ENCODE measurements at places on chromosomes 6 and 20. TPM values are rescaled to one million over a fixed set of nuclear protein-coding genes. Genes with fewer than 3 reads are reported as not detected.

The TRMT11 gene
- total RNA-seq = 18.2 TPM

DNA sequence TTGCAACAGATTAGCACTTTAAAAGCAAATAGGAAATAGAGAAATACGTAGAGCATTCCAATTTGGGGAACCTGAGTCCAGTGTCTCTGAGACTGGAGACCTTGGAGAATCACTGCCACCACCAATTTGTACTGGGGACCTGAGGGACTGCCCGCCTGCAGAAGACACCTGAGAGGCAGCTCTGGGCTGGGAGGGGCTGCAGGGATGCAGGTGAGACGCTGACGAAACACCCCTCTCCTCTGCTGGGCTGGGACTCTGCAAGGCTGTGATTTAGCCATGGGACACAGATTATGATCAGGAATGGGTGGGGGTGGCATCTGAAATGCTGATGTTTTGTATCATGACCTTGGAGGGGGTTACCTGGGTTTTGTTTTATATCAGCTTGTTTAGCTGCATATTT is 7.0 kb upstream of the APMAP start:
- DNase-seq = no peak

- DNase-seq = peak; percentile 92
These were observed 42.1 kb upstream of the BTN3A2 start for GRCh38 chr6:26322645-26323482.

DNA sequence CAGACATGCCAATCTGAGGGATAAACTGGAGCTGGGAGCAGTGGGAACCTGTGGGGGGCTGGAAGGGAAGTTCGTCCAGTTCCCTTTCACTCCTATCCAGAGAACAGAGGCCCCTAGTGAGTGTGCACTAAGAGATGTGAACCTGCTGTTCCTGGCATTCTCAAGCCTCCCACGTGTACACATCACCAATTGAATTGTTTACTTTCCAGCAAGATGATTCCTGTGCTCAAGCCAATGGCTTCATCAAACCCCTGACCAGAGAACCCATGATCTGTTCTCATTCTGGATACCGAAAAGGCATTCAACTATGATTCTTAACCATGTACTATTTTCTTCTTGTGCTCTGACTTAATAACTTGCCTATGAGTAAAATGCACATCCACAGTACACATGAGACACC is 10.2 kb upstream of the SLC22A3 start:
- DNase-seq = no peak

DNA sequence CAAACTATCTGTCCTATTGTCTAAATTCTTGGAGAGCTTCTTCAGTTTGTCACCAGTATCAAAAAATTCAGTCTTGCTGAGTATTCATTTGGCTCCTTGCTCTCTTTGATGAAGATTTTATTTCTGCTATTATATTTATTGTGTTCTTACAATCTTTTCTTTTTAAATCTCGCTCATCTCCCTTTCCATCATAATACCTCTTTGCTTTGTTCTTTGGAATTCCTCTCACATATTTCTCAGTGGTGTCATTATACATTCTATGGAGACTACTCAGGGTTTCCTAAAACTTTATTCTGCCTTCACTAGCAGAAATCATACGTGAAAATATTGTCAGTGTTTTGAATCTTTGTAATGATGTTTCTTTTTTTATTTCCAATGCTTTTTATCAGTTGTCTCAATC is 445.2 kb upstream of the ID4 start:
- no peak for DNase-seq

GRCh38 chr6:50824552-50824951 is 5.9 kb downstream of the TFAP2B start:
- DNase-seq = no peak

GRCh38 chr6:170164271-170164900 is 126.5 kb downstream of the DLL1 start:
- DNase-seq = no peak

DNA sequence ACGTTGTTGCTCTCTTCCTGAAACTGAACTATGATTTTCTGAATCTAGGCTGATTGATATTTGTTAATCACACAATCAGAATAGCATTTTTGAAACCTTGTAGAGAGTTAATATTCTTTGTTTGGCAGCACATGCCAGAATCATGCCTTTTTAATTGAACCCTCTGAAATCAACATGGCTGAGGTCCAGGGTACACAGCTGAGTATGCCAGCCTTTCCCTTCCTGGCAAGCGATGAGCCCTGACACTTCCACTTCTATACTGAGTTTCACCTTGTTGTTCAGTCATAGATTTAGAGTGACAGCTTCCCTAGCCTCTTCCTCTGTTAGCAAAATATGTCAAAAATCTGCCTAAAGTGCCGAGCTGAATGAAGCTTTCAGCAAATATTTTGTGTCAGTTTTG is 6.8 kb downstream of the HDDC2 start:
- DNase-seq = no peak

- no peak for DNase-seq
These were observed 365.9 kb downstream of the TAF4 start for GRCh38 chr20:61699495-61700374.

The MDFI gene
- 144 TPM for total RNA-seq

The ZNF217 gene
- total RNA-seq = 54.6 TPM

DNA sequence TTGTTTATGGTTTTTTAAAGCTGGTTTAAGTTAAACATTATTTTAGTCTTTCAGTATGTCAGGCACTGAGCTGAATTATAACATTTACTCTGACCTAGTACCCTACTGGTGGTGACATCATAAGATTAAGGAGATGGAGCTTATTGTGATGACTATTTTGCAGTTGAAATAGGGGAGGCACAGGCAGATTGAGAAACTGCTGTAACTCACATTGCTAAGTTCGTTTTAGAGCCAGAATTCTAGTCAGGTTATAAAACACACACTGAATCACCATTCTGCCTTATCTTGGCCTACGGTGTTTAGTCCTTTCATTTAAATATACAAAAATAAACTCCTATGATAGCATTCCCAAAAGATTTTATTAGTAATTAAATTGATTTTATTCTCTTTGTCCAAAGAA is 584.1 kb downstream of the TFAP2A start:
- DNase-seq = peak; percentile 3

The ADGRF5 gene
- 0.54 TPM for total RNA-seq

- DNase-seq = no peak
These were observed 152.0 kb downstream of the TSHZ2 start for GRCh38 chr20:53124075-53124551.

Data from astrocyte (in vitro differentiated cells and primary cell).